ENCODE measurements at places on chromosomes 12 and 14. TPM values are rescaled to one million over a fixed set of nuclear protein-coding genes. Genes with fewer than 3 reads are reported as not detected.
A peak's percentile ranks its signal among the peaks of the same experiment; 100 is the strongest.

CCDC196 gene
- not detected for total RNA-seq

SLC2A14 gene
- 0.10 TPM for total RNA-seq

ARPC3 gene
- 273 TPM for total RNA-seq

KIF5A gene
- total RNA-seq, result 0.50 TPM

MYRFL gene
- 0.17 TPM for total RNA-seq

GRCh38 chr12:84508851-84509260 is 403.7 kb downstream of the SLC6A15 start:
- H3K27me3 ChIP-seq, result no peaks in the 10 kb centered on the region
- peak; percentile 13 for DNase-seq
- no peak overlapping the region for H3K4me3 ChIP-seq
- H3K27ac ChIP-seq, result no peak overlapping the region

DNA sequence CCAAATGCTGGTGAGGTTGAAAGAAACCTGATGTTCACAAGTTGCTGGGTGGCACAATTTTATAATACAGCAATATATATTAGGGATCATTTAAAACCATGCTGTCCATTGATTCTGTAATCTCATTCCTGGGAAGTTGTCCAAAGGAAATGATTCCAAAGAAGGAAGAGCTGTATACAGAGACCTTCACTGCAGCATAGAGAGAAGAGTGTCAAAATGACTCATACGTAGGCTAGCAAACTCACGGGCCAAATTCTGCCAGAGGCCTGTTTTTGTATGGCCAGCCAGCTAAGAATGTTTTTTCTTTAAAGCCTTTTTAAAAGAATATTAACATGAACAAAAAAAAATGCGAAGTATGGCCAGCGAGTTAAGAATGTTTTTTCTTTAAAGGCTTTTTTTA is 69.2 kb upstream of the MED13L start:
- H3K27ac ChIP-seq, result no peak overlapping the region
- DNase-seq, result no peak
- H3K36me3 ChIP-seq, result no peaks in the 10 kb centered on the region
- peaks cover 9% of the 10 kb centered on the region for H3K4me1 ChIP-seq
- H3K4me3 ChIP-seq, result no peak overlapping the region

- no peak for DNase-seq
- H3K36me3 ChIP-seq, result no peaks in the 10 kb centered on the region
- H3K4me1 ChIP-seq, result no peaks in the 10 kb centered on the region
- H3K27me3 ChIP-seq, result no peaks in the 10 kb centered on the region
Observed at GRCh38 chr12:9372202-9372601, 164.0 kb upstream of the PZP start.

DNA sequence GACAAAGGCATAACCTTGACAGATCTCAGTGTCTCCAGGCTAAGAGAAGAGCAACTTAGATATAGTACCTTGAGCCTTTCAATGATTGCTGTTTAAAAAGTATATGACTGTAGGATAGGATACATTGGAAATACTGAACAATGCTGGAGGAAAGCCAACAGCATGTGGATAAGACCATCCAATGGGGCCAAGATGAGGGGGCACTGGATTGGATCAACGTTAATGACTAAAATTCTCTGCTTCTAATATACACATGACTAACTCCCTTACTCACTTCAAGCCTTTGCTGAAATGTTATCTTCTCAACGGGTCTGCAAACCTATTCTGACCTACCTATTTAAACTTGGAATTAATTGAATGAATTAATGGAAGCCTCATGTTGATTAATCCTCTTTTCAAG is 354.9 kb downstream of the RAD51B start:
- no peaks in the 10 kb centered on the region for H3K36me3 ChIP-seq
- no peaks in the 10 kb centered on the region for H3K27me3 ChIP-seq
- no peak overlapping the region for H3K27ac ChIP-seq
- H3K4me3 ChIP-seq, result no peak overlapping the region
- DNase-seq, result no peak
- H3K4me1 ChIP-seq, result no peaks in the 10 kb centered on the region

- no peaks in the 10 kb centered on the region for H3K36me3 ChIP-seq
- H3K4me1 ChIP-seq, result no peaks in the 10 kb centered on the region
Observed at GRCh38 chr14:101071493-101071906, 168.0 kb upstream of the RTL1 start.

DNA sequence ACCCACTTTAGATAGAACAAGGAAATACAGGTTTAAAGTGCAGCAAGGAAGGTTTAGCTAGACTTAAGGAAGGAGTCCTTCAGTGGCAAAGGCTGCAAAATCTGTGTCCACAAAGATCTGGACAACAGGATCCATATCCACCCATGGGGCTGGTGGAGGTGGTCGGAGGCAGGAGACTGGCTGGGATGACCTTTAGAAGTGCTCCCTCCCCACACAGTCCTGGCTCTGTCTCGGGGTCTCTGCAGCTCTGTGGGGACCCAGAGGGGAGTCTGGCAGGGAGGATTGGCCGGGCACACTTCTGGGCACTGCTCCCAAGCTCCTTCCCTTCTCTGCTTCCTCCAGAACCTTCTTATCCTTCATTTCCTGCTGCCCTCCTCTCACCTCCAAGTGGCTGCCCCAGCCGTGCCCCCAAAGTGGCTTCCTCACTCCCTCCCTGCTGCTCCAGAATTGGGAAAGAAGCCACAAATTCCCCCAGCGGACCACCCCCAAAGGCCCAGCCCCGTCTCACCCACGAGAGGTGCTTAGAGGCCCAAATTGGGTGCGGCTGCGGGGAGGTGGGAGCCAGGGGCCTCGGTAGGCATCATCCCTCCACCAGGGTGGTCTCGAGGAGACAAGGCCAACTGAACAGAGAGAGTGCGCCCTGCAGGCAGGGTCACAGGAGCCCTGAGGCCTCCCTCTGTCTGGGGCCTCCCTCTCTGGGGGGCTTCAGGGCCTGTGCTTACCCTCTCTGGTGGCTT is 21.9 kb upstream of the PGF start:
- no peak overlapping the region for H3K4me3 ChIP-seq
- DNase-seq, result no peak
- no peaks in the 10 kb centered on the region for H3K36me3 ChIP-seq
- no peak overlapping the region for H3K27ac ChIP-seq

DNA sequence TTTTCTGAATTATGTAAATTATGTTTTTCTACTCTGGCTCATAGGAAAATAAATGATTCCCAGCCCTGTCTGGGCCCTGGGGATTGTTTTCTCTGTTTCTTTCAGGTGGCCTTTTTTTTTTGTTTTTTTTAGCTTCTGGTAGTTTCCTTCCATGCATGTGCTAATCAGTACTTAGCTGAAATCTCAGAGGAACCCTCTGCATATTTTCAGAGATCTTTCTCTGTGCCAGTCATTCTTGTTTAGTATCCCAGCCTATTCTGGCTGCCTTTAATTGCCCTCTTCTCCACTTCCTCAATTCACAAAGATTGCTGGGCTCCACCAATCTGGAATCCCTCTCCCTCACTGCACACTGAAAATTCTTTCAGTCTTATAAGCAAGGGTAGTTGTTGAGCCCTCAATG is 46.9 kb downstream of the CNOT2 start:
- H3K4me3 ChIP-seq, result no peak overlapping the region
- H3K27me3 ChIP-seq, result no peaks in the 10 kb centered on the region
- H3K36me3 ChIP-seq, result peaks cover 12% of the 10 kb centered on the region
- no peak overlapping the region for H3K27ac ChIP-seq

DNA sequence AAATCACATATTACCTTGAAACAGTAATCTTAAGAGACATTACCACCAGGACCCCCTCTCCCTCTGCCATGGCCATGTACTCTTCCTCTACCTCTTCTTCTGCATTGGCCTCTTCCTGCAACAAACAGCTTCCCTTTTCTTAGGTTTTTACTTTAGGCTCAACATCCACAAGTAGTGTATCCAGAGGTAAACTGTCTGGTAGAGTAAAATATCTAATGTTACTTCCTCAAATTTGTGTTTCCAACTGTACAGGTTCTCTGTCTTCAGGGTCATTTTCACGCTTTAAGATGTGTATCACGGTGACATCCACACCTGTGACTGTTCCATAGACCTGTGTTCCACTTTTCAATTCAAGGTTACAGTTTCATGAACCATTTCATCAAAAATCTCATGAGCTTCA is 13.4 kb downstream of the CDK17 start:
- no peak overlapping the region for H3K4me3 ChIP-seq
- no peak for DNase-seq
- H3K4me1 ChIP-seq, result peaks cover 4% of the 10 kb centered on the region
- no peaks in the 10 kb centered on the region for H3K27me3 ChIP-seq
- no peak overlapping the region for H3K27ac ChIP-seq

DNA sequence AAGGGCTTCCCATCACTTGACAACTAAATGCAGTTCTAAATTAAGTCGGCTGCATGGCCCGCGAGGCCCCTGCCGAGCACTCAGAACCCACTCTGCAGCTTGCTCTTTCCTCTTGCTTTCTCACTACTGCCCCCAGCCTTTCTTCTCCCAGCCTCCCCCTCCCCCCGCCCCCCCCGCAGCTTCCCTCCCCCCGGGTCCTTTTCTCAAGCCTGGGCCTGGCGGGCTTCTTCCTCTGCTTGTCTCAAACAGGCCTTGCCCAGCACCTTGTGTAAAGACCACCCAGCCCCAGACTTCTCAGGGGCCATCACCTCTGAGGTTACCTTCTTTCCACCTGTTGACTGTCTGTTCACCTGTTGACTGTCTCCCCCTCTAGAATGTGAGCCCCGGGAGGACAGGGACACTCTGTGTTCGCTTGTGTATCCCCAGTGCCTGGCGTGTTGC is 1.1 kb downstream of the CYP46A1 start:
- peaks cover 45% of the 10 kb centered on the region for H3K27me3 ChIP-seq
- no peak overlapping the region for H3K4me3 ChIP-seq
- no peaks in the 10 kb centered on the region for H3K36me3 ChIP-seq
- no peak for DNase-seq
- no peak overlapping the region for H3K27ac ChIP-seq
- peaks cover 21% of the 10 kb centered on the region for H3K4me1 ChIP-seq

- DNase-seq, result no peak
- no peak overlapping the region for H3K4me3 ChIP-seq
- H3K27ac ChIP-seq, result no peak overlapping the region
- no peaks in the 10 kb centered on the region for H3K36me3 ChIP-seq
- no peaks in the 10 kb centered on the region for H3K27me3 ChIP-seq
Observed at GRCh38 chr14:23663127-23663526, 27.0 kb downstream of the DHRS2 start.

GRCh38 chr12:15633201-15633600 is 156.0 kb downstream of the EPS8 start:
- no peak for DNase-seq
- H3K4me3 ChIP-seq, result no peak overlapping the region
- no peak overlapping the region for H3K27ac ChIP-seq
- peaks cover 7% of the 10 kb centered on the region for H3K4me1 ChIP-seq

DNA sequence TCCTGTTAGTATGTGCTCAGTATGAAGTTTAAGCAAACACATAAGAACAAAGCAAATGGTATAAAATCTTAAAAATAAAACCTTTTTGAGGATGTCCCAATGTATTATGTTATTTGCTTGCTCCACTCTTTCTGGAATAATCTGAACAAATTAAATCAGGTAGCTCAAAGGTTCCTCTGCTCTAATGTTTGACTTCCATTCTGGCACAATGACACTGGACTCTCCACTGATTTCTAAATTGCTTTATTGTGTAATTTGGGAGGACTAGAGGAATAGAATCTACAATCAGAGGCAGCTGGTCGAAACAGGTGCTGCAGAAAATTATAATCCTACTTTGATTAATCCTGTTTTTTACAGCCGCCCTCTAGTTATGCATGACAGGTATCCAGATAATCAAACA is 523.7 kb upstream of the FOXG1 start:
- H3K4me3 ChIP-seq, result no peak overlapping the region
- DNase-seq, result no peak
- H3K27ac ChIP-seq, result no peak overlapping the region
- H3K36me3 ChIP-seq, result no peaks in the 10 kb centered on the region

GRCh38 chr12:14853961-14854360 is 10.6 kb upstream of the ART4 start:
- H3K4me3 ChIP-seq, result no peak overlapping the region
- no peaks in the 10 kb centered on the region for H3K4me1 ChIP-seq
- H3K27ac ChIP-seq, result peak overlapping the region; percentile 15
- no peaks in the 10 kb centered on the region for H3K27me3 ChIP-seq
- no peaks in the 10 kb centered on the region for H3K36me3 ChIP-seq

GRCh38 chr12:67091678-67092077 is 177.5 kb upstream of the CAND1 start:
- H3K4me1 ChIP-seq, result no peaks in the 10 kb centered on the region
- no peaks in the 10 kb centered on the region for H3K27me3 ChIP-seq
- H3K27ac ChIP-seq, result no peak overlapping the region
- no peak for DNase-seq
- no peak overlapping the region for H3K4me3 ChIP-seq

DNA sequence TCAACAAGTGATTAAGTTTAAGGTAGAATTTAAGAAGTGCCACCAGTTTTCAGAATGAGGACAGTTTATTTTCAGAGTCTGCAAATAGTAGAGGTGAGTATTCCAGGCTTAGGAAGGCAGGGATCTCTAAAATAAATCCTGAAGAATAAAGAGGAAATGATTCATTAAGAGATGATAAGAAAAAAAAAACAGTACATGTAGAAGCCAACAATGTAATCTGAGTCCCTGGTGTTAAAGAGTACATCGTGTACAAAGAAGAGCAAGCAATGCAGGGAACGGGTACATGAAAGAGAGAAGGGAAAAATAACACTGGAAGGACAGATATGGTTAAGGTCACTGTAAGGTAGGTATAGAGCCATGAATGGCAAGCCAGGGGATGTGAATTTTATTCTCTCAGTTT is 95.2 kb upstream of the FOXG1 start:
- no peaks in the 10 kb centered on the region for H3K27me3 ChIP-seq
- no peak overlapping the region for H3K4me3 ChIP-seq
- no peaks in the 10 kb centered on the region for H3K4me1 ChIP-seq

GRCh38 chr12:121831571-121832245 is 27.0 kb downstream of the HPD start:
- peak overlapping the region; percentile 53 for H3K27ac ChIP-seq
- no peaks in the 10 kb centered on the region for H3K36me3 ChIP-seq
- H3K4me3 ChIP-seq, result no peak overlapping the region
- no peak for DNase-seq
- no peaks in the 10 kb centered on the region for H3K27me3 ChIP-seq

DNA sequence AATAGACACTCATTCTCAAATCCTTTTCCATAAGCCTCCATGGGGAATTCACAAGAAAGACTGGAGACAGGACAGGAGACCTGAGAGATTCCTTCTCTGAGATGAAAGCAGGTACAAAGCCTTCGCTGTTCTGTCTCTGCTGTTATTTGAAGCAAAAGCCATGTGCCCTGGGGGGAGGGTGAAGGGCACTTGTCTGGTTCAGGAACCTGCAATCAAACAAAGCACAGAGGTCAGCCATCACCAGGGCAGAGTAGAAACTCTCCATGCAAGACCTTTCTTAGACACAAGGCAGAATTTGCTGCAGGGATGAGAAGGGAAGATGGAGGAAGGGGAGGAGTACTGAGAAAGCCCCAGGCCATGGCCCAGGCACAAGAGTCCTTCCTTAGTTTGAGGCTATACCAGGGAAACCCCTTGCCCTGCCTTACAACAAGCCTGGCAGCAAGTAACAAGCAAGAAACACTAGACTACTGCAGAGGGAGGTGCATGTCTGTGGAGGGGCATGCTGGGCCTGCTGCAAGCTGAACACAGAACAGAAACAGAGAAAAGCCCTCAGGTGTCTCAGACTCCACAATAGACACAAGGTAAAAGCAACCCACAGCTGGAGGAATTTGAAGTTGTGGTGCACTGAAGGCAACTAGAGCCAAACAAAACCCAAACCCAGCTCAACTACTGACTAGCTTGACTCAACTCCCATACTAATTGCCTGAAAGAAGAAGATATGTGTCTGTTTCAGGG is 7.8 kb upstream of the ART4 start:
- peaks cover 9% of the 10 kb centered on the region for H3K4me1 ChIP-seq
- no peak overlapping the region for H3K4me3 ChIP-seq
- no peak for DNase-seq
- no peaks in the 10 kb centered on the region for H3K27me3 ChIP-seq
- no peaks in the 10 kb centered on the region for H3K36me3 ChIP-seq

- H3K4me3 ChIP-seq, result no peak overlapping the region
- no peak overlapping the region for H3K27ac ChIP-seq
- DNase-seq, result no peak
Observed at GRCh38 chr14:85280074-85280473, 249.9 kb upstream of the FLRT2 start.

All from left lung (tissue), 14 donors.